Caki2 (cell line): ENCODE measurements at places on chromosomes 7 and 10. TPM values are rescaled to one million over a fixed set of nuclear protein-coding genes. Genes with fewer than 3 reads are reported as not detected.

The CYP2C8 gene
- total RNA-seq = 0.24 TPM in 1 of 2 replicates, not detected in the other

The BLNK gene
- total RNA-seq = not detected in 2 replicates

The OR2A5 gene
- total RNA-seq = not detected in 2 replicates

The FGFBP3 gene
- 1.2 and 2.9 TPM in 2 replicates for total RNA-seq

The ADAM22 gene
- total RNA-seq = 0.37 and 0.61 TPM in 2 replicates

The ENO4 gene
- total RNA-seq = 0.07 TPM in 1 of 2 replicates, not detected in the other

The EVX1 gene
- not detected in 2 replicates for total RNA-seq

The PSD gene
- total RNA-seq = 0.78 and 0.87 TPM in 2 replicates

The VAX1 gene
- 0.27 and 0.67 TPM in 2 replicates for total RNA-seq

The PLXDC2 gene
- total RNA-seq = 4.7 and 7.4 TPM in 2 replicates

The KMT2E gene
- total RNA-seq = 9.2 and 12.2 TPM in 2 replicates

The GBX1 gene
- total RNA-seq = not detected in 2 replicates
